T-helper 2 cell (primary cell): ENCODE measurements at places on chromosomes 2 and 18.
A peak's percentile ranks its signal among the peaks of the same experiment; 100 is the strongest.

- no peak for DNase-seq
Measured at GRCh38 chr2:71662665-71663394, 209.5 kb downstream of the DYSF start.

DNA sequence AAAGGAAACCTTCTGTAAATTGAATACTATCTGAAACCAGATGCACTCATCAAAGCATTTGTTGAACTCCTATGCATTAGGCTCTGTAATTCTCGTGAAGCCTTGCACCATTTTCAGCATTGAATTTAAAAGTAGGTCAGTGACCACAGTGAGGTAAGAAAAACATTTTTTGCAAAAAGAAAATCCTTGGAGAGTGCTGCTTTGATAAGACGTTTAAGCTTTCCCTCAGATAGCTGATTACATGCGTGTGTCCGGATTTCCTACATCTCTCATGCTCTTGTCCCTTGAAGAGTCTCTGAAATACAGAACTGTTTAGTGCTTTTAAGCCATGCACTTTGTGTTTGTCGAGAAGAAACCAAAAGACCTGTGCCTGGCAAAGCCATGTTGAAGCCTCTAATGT, 113.6 kb downstream of the FMNL2 start:
- no peak for DNase-seq

GRCh38 chr2:203500951-203501350, 34.1 kb downstream of the RAPH1 start:
- DNase-seq = no peak

GRCh38 chr2:239261356-239261755, 139.5 kb downstream of the HDAC4 start:
- DNase-seq = no peak

GRCh38 chr2:101047774-101048173, 45.7 kb downstream of the RPL31 start:
- DNase-seq = no peak

- no peak for DNase-seq
Measured at GRCh38 chr18:77112747-77113092, 19.9 kb downstream of the MBP start.

DNA sequence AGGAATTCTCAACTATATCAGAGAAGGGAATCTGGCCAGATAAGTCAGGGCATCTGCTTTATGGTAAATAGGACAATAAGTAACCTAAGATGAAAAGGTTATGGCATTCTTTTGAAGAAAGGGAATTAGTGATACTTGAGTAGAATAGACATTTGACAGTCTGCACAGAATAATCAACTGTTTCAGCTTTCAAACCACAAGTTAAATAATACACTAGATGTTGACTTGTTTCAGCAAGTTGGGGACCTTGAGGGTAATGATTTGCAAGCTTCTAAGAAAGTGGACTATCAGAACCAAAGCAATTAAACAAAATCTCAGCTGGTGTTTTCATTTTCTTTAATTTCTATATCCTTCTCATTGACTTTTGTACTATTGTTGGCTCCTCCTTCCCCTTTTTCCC, 54.5 kb downstream of the SLC39A10 start:
- DNase-seq = no peak

DNA sequence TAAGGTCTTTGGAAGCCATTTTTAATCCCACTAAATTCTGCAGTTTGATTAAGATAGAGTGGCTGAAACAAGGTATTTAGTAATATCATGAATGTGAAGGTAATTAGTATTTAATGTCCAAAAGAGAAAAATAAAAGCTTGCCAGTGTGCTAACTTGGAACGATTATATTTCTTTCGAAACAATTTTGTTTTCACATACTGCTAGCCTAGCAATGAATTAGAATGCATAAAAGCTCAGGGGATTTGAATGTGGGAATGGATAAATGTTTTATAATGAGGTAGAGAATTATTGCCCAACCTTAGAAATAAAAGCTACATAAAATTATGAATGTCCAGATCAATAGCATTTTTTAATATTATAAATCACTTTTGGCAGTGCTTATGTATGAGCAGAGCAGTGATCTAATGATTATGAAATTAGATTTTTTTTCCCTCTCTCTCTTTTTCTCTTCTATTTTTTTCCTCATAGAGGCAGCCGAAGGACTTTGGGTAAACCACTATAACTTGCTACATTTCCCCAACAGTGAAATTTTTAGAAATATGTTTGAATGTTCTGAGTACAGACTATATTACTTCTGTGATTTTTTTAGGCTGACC, 75.5 kb downstream of the PLCL1 start:
- no peak for DNase-seq

DNA sequence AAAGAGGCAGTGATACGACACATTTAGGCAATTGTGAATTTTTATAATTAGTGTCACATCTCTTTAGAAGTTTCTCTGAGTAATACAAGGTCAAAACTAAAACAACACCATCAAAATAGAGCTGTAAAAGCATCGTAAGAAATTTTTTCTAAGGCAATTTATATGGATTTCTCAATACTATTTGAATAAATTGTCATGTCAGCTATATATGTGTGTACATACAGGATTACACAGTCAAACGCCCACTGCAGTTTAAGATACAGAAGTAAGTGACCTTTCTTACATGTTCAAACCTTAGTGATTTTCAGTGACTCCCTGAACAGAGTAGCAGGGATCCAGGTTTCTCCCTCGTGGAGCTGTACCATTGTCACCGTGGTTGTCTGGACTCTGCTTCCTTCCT, 129.1 kb upstream of the CBLN2 start:
- DNase-seq = no peak

DNA sequence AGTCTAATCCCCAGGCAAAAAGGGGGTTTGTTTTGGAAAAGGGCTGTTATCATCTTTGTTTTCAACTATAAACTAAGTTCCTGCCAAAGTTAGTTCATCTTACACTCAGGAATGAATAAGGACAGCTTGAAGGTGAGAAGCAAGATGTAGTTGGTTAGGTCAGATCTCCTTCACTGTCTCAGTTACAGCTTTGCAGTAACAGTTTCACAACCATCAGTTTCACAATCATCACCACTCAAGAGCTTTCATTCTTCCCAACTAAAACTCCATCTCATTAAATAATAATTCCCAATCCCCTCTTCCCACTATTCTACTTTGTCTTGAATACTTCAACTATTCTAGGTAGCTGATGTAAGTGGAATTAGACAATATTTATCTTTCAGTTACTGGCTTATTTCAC, 200.9 kb downstream of the NYAP2 start:
- no peak for DNase-seq

DNA sequence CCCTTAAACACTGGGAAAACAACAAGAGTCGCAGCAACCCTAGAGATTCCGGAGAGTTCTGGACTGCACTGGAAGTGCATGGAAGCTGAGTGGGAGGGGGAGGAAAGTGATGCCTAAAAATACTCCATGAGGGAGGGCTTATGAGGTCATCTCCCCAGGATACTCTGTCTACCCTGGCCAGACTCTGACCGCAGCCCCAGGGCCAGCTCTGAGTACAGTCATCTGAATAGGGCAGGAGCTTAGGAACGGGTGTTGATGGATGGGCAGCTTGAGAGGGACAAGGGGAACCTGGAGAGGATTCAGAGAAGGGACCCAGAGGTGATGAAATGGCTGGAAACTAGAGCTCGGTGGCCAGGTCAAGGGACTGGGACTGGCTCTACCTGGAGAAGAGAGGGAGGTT, 79.3 kb upstream of the IGFBP5 start:
- DNase-seq = no peak

- no peak for DNase-seq
Measured at GRCh38 chr18:5975111-5976002, 80.0 kb upstream of the TMEM200C start.

DNA sequence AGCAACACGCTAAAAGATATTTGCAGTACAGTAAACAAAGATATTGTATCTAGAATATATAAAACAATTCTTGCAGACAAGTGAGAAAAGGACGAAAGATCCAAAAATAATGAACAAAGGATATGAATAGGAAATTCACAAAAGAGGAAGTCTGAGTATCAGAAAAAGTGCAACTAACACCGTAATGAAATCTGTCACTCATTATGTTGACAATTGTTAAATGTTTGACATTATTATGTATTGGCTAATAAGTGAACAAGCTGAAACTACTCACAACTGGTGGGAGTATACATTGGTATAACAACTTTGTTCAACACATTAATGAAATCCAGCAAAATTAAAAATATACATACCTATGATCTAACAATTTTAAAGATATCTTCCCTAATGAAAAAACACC, 36.7 kb upstream of the ASXL3 start:
- no peak for DNase-seq

- no peak for DNase-seq
Measured at GRCh38 chr2:132522901-132523300, 106.3 kb downstream of the GPR39 start.

DNA sequence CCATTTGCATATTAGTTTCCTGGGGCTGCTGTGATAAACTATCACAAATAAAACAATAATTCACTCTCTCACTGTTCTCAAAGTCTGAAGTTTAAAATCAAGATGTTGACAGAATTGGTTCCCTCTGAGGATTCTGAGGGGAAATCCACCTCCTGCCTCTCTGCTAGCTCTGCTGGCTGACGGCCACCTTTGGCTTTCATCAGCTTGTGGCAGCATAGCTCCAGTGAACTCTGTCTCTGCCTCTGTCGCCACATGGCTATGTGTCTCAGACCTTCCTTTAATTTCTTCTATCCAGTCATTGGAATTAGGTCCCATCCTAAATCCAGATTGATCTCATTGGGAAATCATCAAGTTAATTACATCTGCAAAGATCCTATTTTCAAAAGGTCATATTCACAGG, 38.9 kb upstream of the TRIM43 start:
- DNase-seq = no peak

DNA sequence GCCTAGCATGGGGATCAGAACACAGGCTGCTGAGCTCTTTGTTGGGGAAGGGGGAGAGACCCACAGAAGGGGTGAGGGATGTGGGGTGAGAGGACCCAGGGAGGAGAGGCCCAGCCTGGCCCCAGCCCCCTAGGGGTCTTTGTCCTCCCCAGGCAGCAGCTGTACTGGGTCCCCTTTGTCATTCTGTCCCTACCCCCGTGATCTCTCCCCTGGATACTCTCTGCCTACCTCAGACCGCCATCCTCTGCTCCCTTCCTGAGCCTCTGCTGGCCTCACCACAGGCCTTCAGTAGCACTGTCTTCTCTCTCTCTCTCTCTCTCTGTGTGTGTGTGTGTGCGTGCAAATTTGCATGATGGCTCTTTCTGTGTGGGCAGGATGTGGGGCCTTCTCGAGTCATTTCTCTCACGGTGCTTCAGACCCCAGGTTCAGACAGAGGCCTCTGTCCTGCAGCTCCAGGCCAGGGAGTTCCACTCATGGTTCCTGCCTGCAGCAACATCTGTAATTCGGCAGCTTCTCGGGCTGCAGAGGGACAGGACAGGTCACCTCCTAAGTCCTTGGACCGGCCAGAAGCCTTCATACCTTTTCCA, 1.4 kb downstream of the PSD4 start:
- DNase-seq = peak; percentile 51

DNA sequence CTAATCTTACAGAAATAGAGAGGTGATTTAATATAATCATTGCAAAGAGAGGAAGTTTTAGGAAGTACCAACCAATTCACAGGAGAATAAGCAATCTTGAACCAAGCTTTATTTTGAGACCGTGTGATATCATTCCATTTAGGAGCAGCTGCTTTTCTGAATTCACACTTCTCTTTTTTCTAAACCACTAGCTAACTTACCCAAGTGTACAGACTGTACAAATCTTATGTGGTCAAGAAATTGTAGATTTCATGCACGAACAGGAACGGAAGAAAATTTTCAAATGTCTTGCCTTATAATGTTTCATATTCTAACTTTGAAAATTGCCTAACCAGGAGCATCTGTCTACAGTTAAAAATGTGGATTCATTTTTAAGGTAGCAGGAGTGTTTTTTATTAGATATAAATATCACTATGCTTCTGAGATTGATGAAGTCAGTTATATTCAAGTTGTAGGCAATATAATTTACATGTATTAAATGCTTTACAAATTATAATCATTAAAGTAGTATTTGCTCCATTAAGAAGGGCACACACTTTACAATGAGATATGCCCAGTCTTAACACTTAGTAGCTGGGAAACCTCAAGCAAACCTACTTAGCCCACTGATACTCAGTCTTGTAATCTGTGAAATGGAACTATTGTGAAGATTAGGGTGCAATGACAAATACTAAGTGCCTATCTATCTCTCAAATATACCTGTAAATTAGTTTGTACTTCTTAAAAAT, 302.2 kb upstream of the STON1 start:
- DNase-seq = no peak

DNA sequence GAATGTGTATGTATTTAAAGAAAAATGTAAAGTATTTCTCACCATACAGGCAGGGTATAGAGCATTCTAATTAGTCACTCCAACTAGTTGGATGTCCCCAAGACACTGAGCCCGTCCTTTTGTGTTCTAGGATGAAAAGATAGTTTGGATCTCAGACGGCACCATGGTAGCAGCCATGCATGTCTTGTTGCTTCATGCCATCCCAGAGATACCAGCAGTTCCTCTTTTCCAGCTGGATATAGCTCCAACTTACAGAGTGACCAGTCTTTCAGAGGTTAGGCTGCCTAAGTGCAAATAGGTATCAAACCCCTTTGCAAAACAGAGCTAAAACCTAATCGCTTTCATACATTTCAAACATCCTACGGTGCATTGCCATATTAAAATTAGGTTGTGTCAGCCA, 275.3 kb downstream of the MTX2 start:
- DNase-seq = no peak

GRCh38 chr2:235616885-235617284, 123.0 kb downstream of the AGAP1 start:
- DNase-seq = no peak

DNA sequence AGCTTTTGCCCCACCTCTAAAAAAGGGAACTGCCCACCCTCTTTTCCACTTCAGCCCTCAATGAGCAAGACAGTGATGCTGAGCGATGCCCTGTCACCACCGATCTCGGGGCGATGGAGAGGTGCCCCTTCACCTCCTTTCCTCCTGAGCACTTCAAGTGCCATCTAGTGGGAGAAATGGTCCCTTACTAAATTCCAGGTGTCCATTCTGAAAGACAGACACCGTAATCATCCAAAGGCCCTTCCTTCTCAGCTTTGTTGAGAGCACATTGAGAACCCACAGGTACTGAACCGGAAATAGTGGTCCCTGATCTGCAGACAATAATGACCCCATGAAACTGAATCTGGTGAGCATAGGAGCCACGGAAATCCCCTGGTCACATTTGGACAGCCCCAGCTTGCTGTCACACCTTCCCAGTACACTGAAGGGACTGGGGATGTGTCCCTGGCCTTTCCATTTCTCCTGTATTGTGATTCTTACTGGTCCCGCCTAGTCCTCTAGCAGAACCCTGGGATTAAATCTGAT, 38.5 kb downstream of the KCTD18 start:
- peak; percentile 74 for DNase-seq

DNA sequence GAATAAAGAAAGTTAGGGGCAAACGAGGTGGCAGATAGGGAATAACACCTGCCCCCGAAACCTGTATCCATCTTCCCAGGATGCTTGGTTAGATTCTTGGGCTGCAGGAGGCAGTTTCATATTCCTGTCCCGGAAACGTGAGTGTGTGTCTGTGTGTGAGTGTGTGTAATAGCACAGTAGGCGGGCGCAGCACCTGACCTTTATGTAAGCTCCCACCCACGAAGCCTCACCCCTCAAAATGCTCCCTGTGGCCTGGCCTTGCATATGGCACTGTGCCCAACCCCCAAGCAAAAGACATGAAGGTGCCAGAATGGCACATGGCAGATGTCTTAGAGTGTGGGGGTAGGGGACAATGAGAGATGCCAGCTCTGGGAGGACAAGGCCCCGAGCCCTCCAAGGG, 48.9 kb downstream of the EFR3B start:
- no peak for DNase-seq

GRCh38 chr2:160232905-160233475, 32.9 kb upstream of the ITGB6 start:
- no peak for DNase-seq
